ENCODE measurements at places on chromosomes 13 and 19.

- DNase-seq, result no peak
Observed at GRCh38 chr19:2944403-2944774, 382 bp downstream of the ZNF77 start.

DNA sequence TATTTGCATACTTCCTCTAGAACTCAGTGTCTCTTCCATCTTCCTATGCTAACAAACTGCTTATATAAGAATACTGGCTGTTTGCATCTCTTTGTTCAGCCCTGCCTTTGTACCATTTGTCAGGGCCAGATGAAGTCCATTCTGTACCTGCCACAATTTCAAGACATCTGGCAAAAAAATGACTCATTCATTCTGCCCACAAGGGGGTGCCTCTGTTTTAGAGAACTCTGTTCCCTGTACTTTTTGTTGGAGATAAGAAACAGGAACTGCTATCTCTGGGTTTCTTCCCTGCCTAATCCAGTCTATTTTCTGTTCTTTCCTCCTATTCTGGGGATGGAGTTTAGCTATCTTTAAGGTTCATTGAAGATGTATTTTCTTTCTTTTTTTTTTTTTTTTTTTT, 23.0 kb downstream of the ZNF568 start:
- no peak for DNase-seq

DNA sequence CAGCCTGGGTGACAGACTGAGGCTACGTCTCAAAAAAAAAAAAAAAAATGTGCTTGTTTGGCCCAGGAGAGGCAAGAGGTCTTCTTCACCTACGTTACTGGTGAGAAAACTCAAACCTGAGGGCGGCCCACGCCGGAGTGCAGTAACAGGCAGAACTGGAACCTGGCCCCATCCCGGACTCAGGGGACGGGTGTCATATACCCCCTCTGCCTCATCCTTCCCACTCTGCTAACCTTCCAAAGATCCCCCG, 414 bp upstream of the ADAT3 start:
- no peak for DNase-seq

- DNase-seq, result peak; percentile 38
Observed at GRCh38 chr19:17405250-17406045, at the start of gene BST2. TSS of gene BST2 (minus strand) at chr19:17405630. CDS start at chr19:17405575, 55 bp downstream.

DNA sequence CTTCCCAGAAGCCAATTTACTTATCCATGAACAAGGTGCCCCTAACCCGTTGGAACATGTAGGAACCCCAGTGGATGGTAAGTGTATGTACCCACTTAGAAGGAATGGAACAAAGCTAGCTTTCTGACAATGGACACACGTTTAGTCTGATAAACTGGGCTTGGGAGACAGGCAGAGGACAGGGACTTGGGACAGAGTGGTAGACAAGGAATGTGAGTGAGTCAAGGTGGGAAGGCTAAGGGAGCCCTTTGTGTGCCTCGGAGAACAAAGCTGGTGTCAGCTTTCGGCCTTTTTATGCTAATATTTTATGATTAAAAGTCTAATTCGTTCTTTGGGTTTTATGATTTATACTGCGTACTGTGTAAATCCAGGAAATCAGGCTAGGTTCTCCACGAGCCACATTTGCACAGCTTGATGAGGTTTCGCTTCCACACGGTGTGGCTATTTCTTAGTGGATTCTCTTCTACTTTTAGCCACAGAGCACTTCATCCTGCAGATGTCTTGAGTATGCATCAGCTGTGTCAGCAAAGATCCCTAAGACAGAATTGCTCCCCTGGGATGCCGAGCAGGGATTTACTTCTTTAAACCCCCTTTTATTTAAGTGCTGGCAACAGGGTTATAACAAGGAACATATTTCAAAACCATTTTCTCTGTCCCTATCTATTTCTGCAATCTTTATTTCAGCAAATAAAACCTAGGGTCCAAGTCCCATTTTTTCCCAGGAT, 258.5 kb downstream of the DLEU7 start:
- no peak for DNase-seq

GRCh38 chr13:40126306-40127085, 471.0 kb downstream of the COG6 start:
- no peak for DNase-seq

DNA sequence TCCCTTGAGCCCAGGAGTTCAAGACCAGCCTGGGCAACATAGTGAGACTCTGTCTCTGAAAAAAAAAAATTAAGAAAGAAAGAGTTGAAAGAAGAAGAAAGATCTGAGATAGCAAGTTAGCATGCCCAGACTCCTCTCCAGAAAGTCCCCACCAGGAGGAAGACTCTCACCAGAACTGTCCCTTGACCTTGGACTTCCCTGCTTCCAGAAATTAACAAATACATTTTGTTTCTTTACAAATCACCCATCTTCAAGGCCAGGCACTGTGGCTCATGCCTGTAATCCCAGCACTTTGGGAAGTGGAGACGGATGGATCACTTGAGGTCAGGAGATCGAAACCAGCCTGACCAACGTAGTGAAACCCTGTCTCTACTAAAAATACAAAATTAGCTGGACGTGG, 44.3 kb upstream of the KLF2 start:
- DNase-seq, result no peak

DNA sequence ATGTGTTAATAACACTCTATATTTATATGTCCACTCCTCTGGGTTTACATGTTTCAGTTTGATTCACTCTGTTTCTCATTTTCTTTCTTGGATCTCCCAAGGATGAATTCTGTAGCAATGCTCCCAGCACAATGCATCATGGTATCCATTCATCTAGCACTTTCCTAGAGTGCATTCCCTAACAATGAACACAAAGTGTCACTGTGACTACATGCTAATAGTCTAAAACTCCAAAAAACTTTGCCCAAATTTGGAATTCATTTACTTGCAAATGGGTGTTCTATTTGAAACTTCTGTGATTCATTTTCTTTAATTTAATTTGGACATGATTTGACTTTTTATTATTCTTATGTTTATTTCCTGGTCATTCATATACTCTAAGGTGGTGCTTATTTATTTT, 286.3 kb downstream of the POU4F1 start:
- no peak for DNase-seq

- DNase-seq, result no peak
Observed at GRCh38 chr13:31749929-31750328, 10.6 kb downstream of the RXFP2 start.

GRCh38 chr19:55465460-55466240, 1.1 kb upstream of the C19orf85 start:
- DNase-seq, result no peak

- no peak for DNase-seq
Observed at GRCh38 chr19:3954107-3954506, 16.8 kb downstream of the DAPK3 start.

DNA sequence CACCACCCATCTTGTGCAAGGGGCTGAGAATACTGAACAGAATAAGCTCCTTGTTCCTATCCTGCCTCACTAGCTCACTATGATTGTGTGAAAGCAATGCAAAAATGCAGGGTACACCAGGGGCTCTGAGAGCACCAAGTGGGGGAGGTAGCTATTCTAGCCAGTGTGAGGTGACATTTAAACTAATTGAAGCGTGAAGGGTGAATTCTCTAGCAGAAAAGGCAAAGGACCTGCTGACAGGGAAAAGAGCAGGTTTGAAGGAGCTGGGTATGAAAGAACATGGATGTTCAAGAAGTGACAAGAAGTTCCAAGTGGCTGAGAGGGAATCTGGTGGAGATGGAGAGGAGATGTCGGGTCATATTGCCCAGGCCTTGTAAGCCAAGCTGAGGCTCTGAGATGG, 64.2 kb downstream of the SIAH3 start:
- no peak for DNase-seq

Measured in activated naive CD4-positive, alpha-beta T cell treated with anti-CD3 and anti-CD28 coated beads, Interleukin-2, amount 50 U/mL, for 16 hours (primary cell).